ENCODE measurements at places on chromosomes 1 and 21.

- no peak for DNase-seq
Measured at GRCh38 chr1:76095802-76096201, 21.3 kb downstream of the ST6GALNAC3 start.

DNA sequence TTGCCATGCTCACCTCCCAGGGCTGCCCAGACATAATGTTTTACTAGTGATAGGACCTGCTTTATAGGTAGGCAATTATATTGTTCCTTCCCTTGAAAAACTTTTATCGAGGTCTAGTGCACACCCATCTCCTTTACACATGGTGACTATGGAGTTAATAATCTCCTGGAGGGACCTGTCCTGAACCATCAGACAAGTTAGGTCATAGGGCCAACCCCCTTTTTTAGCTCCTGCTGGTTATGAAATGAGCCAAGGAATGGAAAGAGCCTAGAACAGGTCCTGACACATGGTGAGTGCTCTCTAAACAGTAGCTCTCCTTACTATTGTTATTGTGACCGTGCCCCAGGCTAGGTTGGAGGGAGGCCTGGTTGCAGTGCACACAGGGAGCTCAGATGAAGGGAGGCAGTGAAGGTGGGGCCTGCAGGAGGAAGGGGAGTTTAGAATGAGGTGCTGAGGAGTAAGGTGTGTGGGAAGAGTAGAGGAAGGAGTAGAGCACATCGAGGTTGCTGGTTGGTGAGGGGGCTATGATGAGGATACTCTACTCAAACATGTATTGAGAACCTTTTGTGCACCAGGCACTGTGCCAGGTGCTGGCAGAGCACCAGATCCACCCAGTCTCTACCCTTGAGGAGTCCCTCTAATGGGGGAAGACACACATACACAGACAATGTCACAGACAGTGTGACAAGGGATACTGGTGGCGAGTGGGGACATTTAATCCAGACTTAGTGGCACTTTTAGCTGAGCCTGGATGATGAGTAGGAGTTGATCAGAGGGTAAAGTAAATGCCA, 14.1 kb upstream of the LMNA start:
- DNase-seq = peak; percentile 39

DNA sequence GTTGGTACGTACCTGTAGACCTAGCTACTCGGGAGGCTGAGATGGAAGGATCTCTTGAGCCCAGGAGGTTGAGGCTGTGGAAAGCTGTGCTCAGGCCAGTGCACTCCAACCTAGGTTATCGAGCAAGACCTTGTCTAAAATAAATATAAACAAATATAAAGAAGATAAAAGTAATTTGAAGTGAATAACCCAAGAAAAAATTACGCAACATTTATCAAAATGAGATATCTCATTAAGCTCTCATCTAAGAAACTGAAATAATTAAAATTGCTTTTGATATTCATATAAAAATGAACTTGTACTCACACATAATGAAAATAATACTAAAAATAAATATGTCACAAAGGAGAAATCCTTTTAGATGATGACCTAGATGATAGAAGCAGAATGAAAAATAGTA, 647.1 kb upstream of the NCAM2 start:
- DNase-seq = no peak

GRCh38 chr1:20834780-20835179, 47.7 kb upstream of the HP1BP3 start:
- DNase-seq = no peak

DNA sequence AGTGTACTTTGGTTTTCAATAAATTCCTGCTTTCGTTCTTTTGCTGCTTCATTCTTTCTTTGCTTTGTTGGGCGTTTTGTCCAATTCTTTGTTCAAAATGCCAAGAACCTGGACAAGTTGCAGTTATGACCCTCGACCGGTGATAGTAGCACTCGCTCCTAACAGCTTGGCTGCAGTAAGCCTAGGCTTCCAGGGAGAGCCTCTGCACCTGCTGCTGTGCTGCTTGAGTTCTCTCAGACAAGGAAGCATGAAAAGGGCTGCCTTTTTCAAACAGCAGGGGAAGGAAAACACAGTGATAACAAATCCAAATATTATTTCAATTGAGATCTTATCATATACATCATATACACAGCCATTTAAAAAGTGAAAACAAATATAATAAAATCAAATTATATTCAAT, 12.8 kb upstream of the RIPK4 start:
- DNase-seq = no peak

- DNase-seq = peak; percentile 49
Measured at GRCh38 chr1:31239653-31240241, at the start of gene NKAIN1. Gene NKAIN1, minus strand, starts transcription at chr1:31239887. Its CDS starts 340 bp downstream, at chr1:31239547.

DNA sequence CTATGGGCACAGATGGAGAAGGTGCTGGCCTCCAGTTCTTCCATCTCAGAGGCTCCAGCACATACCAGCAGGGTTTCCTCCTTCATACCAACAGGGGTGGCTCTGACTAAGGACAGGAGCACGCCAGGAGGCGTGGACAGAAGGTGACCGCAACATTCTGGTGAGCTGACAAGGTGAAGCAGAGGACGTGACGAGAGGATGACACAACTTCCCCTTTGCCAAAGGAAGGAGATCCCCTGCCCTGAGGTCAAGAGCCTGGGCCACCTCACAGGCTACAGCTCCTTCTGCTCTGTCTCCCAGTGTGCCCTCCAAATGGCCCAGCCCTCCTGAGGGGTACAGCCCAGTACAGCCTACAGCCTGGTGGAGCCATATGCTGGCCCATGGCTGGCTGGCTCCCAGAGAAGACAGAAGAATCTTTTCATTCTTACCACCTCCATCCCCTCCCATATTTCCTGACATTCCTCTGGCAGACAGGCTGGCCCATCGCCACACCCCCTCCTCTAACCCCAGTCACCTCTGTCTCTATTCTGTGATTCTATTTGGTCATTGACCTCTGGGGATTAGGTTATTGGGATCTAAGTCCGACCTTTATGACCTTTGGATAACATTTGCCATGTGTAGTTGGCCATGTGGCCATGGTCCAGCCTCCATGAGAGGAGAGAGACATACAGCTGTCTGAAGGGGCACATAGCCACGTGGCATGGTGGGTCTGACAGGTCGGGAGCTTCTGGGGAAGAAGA, 5.1 kb upstream of the LAMB3 start:
- DNase-seq = peak; percentile 96

- peak; percentile 64 for DNase-seq
Measured at GRCh38 chr1:94863297-94863911, 43.2 kb downstream of the SLC44A3 start.

DNA sequence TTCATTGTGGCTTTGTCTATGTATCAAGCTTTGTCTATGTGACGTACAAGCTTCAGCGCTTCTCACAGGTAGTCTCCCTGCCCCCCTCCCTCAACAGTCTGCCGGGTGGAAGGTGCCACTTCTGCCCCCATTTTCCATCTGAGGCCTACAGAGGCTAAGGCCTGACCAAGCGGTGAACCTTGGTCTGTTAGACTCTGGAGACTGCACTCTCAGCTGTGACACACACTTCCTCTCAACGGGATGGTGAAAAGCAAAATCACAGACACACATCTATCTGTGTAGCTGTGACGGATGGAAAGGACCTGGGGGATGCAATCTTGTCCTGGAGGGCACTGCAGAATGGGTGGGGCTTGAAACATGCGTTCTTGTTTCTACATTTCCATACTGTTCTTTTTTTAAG, 152.9 kb upstream of the EDN2 start:
- no peak for DNase-seq

DNA sequence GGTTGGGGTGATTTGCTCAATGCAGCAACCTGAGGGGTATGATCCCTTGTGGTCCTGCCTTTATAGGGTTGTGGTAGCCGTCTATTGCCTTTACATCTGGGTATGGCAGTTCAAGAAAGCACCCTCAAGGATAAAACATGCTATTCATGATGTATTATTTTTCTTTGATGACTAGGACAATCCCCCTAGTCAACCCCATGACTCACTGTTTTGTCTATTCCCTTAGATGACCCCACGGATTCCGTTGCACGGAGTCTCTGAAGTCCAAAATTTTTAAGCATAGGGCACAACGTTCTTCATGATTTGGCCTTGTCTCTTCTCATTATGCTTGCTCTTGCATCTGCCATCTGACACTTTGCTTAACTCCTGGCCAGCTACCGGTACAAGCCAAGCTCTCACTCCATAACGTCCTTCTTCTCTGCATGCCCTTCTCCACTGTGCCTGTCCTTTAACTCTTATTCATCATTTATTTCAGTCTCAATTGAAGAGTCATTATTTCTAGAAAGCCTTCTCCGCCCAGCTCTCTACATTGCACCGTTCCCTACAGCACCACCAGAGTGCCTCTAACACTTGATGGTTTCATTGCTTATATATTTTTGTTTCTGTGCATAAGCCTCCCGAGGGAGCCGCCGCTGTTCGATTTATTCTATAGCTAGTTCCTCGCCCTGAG, 838 bp upstream of the DISP1 start:
- peak; percentile 67 for DNase-seq

GRCh38 chr1:43705982-43706597, 1.2 kb upstream of the ST3GAL3 start:
- DNase-seq = peak; percentile 43

DNA sequence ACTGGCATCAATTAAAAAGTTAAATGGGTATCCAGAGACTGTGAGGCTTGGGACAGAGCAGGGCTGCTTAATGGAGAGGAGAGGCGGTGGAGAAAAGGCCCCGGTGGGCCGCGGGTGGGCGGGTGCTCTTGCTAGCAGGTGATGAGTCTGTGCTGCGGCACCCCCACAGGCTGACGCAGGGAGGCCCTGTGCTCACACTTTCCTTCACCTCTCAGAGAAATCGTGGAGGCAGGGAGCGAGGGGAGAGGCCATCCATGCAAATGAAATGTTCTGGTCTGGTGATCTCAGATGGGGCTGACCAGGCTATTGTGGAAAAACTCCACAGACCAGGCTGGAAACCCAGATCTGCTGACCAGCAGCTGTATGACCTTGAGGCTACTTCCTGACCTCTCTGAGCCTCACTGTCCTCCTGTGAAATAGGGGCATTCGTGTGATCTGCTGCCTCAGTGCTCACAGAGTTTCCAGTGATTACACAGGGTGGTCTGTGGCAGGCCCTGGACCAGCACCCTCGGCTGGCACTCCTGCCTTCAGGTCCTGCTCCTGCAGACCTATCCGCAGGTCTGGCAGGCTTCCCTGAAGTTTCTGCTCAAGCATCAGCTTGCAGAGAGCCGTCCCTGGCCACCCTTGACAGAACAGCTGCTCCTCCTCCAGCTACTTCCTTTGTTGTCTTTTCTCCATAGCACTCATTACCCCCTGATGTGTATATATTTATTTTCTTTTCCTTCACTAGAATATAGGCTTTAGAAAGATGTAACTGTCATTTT, 89.2 kb downstream of the BEND5 start:
- DNase-seq = no peak

DNA sequence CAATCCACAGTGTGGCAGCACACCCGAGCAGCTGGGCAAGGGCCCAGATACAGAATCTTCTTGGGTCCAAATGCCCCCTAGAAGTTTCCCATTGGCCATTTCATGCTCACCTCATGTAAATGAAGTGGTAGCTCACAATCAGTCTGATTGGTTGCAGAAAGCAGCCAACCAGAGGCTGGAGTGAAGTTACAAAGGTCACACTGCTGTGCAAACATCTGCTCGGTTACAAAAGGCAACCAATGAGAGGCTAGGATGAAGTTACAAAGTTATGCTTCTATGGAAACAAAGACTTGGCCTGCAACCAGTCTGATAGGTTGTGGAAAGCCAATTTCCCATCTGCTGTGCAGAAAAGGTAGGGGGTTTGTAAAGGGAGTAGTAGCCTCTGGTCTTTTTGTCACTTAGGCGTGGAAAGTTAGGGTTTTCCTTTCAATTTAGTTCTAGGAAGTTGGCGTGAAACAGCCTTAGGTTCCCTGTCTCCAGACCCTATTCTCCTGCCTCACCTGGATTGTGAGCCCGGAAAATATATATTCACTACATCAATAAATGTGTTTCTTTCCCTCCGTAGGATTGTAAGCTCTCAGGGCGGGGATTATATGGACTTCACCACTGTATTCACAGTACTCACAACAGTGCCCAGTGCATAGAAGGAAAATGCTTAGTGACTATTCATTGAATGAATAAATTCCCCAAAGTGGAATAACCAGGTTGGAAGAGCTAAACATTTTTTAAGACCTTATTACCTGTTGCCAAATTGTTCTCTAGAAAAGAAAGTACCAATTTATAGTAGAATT, 91.9 kb downstream of the URB2 start:
- DNase-seq = no peak

DNA sequence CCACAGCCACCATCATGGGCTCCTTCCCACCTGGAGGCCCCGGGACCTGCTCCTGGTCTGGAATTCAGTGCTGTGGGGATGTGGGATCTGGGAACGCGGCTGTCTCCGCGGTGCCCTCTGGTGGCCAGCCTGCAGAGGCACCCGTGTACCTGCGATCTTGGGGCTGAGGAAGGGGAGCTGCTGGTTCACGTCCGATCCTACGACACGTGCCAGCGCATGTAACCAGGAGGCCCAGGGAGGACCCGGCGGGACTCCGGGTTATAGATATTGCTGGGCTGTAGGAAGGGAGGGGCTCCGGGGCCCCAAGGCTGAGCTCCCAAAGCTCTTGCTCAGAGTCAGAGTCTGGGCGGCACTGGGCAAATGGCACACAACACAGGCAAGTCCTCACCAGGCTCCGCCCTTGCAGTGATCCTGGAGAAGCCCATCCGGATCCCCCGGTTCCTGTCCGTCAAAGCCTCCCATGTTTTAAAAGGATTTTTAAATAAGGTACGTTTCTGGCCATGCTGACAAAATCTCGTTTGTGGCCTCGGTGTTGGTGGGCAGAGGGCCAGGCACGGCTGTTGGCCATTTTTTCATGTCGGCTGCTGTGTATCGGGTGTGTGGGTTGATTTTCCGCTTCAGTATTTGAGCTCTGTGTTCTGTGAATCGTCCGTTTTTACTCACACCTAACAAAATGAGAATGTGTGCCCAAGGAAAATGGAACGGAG, 20.1 kb downstream of the FAAP20 start:
- peak; percentile 71 for DNase-seq

GRCh38 chr1:46061146-46061545, 71.3 kb downstream of the PIK3R3 start:
- no peak for DNase-seq

DNA sequence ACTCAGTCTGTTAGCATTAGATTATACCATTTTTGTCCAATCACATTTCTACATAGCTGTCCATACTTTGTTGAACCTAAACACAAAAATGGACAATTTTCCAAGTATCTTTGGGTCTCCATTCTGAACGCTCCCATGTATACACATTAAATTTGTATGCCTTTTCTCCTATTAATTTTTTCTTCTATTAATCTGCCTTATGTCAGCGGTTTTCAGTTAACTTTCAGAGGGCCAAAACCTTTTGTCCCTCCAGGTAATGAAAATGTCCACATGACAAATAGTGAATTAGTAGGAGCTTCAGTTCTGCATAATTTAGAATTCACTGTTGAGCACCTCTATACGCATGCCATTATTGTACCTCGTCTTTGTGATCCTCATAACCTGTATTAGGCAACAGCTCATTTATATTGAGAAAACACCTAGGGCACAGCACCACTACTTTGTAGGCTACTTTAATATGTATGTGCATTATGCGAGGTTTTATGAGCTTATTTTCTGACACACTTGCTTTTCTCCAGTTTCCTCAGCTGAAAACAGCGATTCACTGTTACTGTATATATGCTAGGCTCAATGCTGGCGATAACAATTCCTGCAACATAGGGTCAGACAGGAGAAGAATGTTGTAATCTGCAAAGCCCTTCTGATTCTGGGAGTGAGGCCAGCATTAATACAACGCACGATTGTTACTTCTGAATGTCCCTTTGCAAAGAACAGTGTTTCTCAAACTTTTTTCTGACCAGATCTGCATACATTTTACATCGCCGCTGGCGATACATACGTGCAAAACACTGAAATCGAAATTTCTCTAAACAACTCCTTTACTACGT, 1.1 kb upstream of the ABCD3 start:
- DNase-seq = peak; percentile 71
